ENCODE measurements at places on chromosomes 5 and 9.

DNA sequence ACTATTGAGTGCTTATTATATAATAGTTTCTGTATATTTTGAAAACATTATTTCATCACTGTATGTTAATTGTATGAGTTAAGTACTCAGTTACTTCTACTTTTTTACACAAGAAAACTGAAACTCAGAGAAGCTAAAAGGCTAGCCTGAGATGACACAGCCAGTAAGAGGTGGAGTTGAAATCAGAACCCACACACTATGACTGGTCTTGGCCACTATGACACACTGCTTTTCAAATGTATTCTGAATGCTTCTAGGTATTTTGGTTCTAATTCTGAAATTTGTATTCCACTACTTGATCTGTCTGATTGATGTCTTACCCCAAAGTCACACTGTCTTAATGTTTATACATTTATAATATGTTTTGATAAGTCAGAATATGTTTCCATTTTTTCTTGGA is 181.8 kb downstream of the ZDHHC21 start:
- DNase-seq, result no peak

DNA sequence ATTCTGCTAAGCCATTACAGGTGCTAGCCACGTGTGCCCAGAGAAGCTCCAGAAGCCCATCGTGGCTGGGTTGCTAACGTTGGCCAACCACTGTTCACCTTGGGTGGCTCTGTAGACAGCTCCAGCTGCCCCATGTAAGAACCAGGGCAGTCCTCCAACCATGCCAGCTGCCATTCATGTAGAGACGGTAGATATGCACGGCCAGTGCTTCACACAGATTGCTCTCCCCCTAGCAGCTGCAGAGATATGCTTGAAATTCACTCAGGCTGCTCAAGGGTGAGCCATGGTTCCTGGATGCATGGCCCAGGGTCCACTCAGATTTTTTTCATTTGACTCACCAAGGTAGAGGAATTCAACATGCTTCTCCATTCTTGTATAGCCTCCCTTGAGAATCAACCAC is 31.0 kb downstream of the GADD45G start:
- DNase-seq, result no peak

DNA sequence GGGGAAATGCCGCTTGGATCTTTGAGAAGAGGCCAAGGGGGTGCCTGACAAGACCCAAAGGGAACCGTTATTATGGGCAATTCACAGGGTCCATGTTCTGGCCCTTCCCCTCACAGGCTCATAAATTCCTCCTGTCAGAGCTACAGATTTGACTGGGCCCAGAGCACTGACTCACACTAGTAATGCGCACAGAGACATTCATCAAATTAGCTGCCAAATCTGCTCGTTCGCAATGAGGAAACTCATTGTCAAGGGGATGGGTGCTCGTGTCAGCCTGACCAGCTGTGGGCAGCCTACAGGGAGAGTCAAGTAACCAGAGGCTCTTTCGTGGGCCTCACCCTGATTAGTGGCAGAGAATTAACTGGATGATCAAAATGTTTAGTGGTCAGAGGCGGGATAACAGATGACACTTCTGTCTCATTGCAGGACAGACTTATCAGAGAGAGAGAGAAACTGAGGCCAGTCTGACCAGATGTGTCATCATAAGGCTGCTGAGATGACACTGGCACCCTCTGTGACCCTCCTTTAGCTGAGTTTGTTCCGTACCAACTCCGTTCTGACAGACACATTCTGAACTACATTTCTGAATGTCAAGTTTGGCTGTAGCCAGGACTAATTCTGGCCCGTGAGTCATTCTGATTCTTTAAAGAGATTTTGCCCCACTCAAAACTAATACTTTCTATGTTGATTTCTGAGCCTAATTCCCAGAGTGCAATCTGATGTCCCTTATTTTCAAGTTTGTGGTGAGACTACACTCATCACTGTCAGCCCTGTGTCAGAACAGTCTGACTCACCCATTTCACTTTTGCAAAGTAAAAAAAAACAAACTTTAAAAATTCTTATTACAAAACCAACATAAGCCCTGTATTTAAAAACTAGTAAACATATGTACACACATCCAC is 377.1 kb downstream of the ACTL7B start:
- DNase-seq, result peak; percentile 83

DNA sequence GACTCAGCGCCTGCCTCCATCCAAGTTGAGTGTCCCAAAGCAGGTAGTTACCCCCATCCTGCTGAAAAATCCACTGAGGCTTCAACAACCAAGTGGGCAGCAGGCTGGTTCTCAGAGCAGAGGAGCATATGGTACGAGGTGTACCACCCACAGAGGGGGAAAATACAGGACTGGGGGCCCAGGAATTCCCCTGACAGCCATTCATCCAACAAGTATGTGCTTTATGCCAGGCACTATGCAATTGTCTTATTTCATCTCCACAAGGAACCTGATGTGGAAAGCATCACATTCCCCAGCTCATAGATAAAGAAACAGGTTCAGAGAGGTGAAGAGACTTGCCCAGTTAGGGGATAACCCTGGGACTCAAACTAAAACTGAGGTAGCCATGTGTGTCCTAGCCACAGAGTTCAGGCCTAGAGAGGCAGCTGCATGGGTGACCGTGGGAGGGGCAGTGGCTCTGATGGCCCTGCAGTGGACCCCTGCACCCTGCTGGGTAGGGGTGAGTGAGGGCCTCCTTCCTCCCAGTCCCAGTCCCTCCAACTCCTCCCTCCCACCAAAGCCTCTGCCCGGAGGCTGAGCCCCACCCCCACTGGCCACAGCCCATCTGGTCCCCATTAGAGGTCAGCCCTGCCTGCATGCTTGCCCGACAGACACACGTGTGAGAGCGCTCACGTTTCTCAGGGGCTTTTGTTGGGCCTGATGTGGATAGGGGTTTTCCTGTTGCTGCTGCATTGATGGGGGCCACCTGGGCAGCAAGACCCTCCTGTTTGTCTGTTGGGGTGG is 11.5 kb downstream of the PDLIM4 start:
- no peak for DNase-seq

DNA sequence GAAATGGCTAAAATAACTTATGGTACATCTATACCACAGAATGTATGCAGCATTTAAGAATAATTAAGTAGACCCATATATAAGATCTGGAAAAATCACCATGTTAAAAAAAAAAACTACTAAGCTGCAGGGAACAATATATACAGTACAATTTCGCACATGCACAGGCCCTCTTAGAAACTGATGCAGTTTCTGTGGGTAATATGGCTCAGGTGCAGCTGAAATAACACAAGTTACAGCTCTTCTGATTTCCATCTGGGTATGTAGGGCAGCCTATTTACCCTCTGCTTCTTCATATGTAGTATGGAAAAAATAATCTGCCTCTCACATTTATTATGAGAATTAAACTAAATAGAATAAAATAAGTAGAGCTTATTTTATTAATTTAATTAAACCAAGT is 82.9 kb downstream of the YIPF5 start:
- DNase-seq, result no peak

DNA sequence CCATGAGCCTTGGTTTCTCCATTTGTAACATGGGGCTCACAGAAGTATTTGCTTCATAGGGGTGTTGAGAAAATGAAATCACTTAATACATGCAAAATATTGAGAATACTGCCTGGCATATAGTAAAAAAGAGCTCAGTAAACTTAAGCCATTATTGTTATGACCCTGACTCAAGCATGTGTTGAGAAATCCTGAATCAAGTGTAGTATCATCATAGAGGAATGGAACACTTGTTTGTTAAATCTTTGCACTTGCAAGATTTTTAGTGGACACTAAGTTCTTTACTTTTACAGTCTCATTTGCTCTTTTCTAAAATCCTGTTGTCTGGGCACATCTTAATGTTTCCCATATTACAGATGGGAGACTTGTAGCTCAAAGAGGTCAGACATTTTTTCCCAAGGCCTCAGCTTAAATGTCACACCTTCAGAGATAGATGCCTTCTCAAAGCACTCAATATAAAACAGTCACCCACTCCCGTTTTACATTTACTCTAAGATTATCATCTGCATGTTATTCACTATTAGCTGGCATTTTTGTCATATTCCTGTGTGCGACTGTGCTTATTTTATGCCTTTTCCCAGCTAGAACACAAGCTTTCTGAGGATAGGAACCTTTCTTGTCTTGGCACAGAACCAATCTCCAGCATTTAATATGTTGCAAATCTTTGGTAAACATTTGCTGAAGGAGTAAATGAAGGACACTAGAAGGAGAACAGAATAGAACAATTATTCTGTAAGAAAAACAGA is 250.0 kb upstream of the TNC start:
- DNase-seq, result no peak

- peak; percentile 5 for DNase-seq
These were observed 6.1 kb upstream of the AP3B1 start for GRCh38 chr5:78300464-78301045.

GRCh38 chr9:122264360-122265148 is at the start of the genes MRRF and RBM18:
Gene MRRF, plus strand, starts transcription at chr9:122264882. Its CDS starts 6,010 bp downstream, at chr9:122270892.
Gene RBM18, minus strand, starts transcription at chr9:122264840. Its CDS starts 3,348 bp downstream, at chr9:122261492.
- DNase-seq, result peak; percentile 55

DNA sequence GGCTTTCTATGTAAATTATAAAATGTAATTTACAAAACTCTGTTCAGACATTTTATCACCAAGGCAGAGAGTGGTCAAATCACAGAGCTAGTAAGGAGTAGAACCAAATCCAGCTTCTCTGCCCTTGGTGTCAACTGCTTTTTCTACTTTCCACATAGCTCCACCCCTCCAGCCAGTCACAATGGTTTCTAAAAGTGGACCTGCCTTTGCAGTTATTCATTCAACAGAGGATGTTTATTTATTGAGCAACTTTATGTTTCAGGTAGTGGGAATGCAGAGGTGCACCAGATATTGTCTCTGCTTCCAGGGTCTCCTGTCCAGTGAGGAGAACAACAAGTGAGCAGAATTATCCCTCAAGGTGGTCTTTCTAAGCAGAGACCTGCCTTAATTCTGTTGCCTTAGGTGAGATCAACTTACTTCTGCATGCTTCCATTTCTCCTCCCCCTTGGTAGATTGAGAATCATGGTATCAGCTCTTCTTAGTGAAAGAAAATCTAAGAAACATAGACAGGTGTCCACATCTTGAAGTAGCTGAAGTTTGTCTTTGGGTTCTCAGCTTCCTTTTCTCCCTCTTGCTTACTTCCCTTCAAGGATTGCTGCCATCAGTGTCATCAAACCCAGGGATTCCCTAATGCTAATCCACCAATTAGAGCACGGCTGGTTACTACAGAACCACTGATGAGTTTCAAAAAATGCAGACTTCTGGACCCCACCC is 17.2 kb upstream of the PDCD1LG2 start:
- no peak for DNase-seq

DNA sequence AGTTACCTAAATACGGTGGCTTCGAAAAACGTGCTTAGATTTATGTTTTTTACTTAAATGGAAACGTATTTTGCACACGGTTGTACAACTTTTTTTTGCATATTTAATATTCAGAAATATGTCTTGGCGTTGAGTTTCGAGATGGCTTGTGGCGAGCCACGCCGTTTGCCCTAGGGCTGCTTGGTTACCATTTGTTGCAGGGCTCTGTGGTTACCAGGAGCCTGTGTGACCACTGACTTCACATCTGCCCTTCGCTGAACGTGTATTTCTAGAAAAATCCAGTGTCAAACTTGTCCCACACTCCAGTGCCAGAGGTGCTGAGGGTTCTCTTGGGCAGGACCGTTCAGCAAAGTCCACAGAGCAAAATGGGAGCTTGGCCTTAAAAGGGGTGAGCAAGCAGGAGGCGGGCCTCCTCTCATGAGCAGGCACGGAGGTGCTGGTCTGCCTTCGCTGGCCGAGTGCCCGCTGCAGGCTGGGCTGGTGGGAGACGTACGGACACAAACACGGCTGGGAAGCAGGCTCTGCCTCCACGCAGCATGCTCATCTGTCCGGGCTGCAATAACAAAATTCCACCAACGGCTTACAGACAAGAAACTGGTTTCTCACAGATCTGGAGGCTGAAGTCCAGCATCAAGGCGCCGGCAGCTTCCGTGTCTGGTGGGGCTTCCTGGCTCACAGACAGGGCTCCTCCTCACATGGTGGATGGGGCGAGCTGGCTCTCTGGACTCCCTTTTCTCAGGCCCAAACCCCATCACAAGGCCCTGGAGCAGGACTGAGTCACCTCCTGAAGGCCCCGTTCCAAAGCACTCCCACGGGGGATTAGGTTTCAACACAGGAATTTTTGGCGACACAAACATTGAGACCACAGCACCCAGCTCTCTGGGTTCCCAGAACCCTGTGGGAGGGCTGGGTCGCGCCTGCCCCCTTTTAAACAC is 5.4 kb downstream of the MRPL36 start:
- peak; percentile 31 for DNase-seq

DNA sequence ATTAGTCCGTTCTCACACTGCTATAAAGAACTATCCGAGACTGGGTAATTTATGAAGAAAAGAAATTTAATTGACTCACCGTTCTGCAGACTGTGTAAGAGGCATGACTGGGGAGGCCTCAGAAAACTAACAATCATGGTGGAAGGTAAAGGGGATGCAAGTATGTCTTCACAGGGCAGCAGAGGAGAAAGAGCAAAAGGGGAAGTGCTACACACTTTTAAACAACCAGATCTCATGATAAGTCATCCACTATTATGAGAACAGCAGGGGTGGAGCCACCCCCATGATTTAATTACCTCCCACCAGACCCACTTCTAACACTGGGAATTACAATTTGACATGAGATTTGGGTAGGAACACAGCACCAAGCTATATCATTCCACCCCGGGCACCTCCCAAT is 26.6 kb downstream of the FST start:
- no peak for DNase-seq

DNA sequence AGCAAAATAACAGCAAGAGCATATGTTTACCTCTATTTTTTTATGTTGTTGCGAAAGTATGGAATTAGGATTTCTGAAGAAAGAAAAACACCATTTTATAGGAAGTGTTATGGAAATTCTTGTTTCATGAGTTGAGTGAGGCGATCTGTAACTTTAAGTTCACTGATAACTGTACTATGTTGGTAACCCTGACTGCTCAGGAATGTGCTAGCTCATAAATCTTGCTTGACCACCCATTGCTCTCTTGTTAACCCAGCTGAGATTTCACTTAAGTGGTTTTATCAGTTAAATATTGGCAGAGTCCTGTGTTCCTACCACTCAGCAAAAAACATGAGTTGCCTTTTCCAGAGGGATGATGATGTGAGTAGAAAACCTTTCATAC is 91.1 kb upstream of the STARD4 start:
- peak; percentile 69 for DNase-seq

DNA sequence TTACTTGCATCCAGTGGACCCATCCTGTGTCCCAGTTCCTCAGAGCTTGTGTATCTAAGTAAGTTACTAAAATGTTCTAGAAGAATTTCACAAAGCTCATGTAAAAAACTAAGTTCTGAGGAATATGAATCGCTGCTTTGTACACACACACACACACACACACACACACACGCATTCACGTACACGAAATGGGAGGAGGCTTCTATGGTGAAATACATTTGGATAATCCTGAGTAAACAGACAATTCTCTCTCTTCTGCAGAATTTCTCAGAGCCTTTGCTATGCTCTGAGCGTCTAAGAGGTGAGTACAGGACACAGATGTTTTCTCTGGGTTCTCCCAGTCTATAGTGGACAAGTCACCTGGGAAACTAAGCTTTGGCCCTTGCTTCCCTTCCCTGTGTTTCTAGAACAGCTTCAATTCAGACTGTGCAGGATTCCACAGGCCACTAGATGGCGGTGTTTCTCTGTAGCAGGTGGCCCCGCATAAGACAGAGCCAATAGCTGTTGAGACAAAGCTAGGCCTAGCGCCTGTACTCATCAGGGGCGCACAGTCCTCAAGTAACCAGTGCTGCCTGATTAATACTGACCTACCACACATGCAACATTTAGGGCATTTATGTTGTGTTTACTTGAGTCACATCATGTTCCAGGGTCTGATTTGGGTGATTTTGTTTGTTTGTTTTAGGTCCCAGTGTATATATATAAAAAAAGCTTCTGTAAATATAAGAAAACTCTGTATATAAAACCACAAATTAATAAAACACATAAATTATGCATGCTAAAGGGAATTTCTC is 114.8 kb downstream of the LIFR start:
- DNase-seq, result peak; percentile 66
